CD4-positive, alpha-beta T cell treated with Interleukin-6 at 100 ng/mL for 8 hours (primary cell): ENCODE measurements at places on chromosomes 3 and 15.

GRCh38 chr3:66703501-66703900, 202.7 kb upstream of the LRIG1 start:
- no peak for DNase-seq

DNA sequence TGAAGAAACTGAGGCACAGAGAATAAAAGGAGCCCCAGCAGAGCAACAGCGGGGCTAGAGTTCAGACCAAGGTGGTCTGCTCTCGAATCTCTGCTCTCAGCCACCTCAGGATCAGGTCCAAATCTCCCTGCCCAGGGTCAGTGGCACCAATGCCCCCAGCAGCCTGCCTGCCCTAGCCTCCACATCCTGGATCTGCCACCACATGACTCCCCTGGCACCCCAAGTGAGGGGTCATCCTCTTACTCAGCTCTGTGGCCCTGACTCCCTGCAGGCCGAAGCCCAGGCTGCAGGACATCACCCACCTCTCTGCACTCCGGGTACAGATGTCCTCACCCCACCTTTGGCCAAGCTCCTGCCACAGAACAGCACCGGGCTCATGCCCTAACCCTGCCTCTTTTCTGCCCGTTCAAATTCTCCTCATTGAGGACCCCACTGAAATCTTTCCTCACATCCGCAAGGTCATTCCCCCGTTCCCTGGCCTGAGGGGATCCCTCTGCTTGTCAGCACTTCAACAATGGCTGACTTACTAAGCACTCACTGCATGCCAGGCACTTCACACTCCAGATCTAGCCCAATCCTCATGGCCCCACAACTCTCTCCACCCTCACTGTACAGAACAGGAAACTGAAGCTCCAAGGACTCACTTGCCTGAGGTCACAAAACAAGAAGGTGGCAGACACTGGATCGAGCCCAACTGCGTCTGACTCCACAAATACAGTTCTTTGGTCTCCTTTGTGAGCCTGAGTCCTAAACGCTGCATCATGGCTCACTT, 4.3 kb downstream of the PPIB start:
- DNase-seq: no peak

- DNase-seq: no peak
These were observed 7.0 kb downstream of the SCAPER start for GRCh38 chr15:76898102-76898501.

DNA sequence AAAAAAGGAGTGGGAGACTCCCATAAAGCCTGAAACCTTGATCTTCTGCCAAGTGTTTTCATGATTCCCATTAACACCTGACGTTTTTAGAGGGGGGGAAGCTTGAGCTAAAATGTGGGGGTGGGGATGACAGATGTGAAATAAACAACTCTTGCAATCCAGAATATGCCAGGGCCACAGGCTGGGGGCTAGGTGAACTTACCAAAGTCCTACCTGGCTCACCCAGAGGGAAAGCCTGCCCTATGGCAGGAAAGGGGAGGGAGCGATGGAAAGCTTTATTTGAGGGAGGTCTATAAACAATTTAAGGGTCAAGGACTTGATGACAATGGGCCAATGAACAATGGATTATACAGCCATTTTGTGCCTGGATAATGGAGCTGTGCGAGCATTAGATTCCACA, 108.3 kb downstream of the LRIG1 start:
- no peak for DNase-seq

GRCh38 chr3:188271226-188271914, 117.4 kb downstream of the LPP start:
- DNase-seq: no peak

DNA sequence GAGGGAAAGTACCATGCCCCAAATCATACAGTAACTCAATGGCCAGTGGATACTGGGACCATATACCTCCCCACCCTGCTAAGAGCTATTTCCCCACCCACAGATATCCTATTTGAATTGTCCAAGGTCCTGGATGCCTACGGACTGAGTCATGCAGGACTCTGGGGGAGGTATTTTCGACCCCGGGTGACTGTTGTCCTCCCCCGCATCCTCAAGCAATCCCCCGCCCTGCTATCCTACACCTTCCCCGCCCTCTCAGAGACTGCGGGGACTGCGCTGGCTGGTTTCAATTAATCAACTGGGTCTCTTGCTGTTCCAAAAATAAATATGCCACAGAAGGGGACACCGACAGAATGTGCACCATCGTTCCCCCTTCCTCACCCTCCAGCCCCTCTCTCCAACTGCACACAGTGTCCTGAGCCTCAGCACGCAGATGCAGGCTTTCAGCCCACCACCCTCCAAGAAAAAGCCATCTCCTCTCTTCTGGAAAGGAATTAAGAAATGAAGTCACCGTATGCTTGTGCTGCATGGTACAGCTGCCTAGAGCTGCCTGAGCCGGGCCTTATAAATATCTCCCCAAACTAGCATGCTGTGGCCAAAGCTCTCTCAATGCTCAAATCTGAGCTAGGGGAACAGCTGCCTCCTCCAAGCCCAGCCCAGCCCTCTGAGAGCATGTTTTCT, 8.1 kb downstream of the CAV3 start:
- DNase-seq: no peak

GRCh38 chr3:30747771-30748281, 141.4 kb downstream of the TGFBR2 start:
- DNase-seq: no peak

DNA sequence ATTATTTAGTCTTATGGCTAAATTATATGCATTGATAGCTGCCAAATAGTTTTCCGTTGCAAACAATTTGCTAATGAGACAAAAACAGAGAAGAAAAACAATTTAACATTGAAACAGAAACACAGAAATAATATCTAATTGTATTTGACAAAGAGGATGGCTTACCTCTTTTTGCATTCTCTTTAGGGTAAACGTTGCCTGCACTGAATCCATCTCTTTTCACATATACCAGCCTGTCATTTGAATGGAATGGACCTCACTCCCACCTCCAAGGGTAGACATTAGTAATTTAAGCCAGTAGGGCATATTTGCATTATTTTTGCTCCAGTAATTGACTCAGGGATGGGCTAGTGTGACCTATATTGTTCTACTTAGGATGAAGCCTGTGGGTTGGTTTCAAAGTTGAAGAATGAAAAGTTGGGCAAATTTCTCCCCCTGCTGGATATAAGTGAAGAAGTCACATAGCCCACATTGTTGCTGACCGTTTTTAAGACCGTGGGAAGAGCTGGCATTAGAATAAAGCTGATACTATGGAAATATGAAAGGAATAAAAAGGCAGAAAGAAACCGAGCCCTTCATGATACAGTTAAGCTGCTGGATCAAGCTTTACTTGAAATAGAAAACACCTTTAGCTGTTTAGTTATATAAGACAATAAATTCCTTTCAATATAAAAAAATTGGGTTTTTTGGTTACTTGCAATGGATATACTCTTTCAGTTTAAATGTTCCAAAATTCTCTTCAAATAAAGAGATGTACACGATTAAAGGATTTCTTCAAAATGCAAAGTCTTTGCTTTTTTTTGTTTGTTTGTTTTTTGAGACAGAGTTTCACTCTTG, 26.9 kb downstream of the PIERCE2 start:
- DNase-seq: peak; percentile 35

DNA sequence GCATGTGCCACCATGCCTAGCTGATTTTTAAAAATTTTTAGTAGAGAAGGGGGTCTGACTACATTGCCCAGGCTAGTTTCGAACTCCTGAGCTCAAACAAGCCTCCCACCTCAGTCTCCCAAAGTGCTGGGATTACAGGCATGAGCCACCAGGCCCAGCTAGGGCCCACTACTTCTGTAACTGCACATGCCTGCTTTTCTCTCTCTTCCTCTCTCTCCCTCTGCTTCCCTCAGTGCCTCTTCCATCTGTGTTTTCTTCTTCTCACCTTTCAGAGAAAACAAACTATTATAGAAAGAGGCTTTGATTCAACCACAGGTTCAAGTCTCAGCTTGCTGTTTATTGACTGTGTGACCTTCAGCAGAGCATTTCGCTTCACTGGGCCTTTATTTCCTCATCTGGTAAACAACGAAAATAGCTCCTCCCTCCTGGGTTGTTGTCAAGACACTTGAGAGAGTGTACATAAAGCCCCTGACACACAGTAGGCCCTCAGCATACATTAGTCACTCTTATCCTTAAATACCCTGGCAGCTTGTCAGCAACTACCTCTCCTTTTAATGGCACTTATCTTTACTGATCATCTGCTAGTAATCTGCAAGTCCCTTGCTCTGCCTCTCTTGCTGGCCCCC, 10.2 kb downstream of the TADA3 start:
- DNase-seq: no peak

DNA sequence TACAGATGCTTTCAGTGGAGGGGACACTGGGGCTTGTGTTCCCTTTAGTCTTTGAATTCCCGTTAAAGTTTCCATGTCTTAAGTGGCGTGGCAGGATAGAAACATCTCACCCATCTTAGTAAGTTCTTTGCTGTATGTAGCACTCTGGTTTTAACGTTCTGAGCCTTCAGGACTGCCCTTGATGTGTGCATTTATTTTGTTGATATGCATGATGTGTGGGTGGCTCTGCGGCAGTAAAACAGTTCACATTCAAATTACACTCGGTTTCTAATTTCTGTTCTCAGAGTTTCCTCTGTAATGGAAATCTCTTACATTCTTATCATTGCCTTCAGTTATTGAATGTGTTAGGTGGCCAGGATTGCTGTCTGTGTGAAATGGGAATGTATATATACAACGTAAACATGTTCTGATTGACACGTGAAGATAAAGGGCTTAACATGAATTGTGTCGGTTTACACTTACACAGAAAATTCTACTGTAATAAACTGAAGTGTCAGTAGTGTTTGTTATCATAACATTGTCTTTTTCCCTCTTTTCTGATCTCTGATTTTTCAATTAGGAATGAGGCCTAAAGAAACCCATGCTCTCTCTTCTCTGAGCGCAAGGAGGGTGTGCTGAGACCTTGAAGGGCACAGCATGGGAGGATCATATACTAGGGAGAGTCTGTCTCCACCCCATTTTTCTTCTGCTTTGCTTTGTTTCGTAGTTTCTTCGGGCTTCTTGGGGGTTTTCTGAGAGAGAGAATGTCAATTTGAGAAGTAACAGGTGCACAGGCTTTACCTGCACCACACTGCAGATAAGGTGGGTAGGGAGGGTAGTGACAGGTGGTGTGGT, 51.5 kb downstream of the IGF1R start:
- no peak for DNase-seq

- DNase-seq: peak; percentile 50
These were observed 70.3 kb downstream of the CCNL1 start for GRCh38 chr3:157089455-157090221.

DNA sequence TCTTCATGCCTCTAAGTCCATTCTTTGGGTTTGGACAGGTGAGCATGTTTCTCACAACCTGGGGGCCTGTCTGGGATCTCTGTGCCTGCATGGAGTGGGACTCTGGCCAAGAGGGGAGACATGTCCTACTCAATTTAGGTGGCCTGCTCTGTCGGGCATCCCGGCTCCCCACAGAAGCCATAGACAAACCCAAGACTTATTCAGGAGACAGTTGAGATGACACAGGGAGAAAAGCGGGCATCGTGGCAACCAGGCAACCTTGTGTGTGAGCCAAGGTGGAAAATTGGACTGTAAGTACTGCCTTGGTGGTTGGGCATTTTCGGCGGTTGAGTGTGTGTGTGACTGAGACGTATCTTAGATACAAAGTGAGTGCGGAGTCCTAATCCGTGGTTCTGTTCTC, 40.5 kb downstream of the PPCDC start:
- no peak for DNase-seq

GRCh38 chr3:188631291-188632010, 477.5 kb downstream of the LPP start:
- DNase-seq: no peak

GRCh38 chr15:48811325-48811958, 573 bp upstream of the CEP152 start:
- no peak for DNase-seq

- DNase-seq: no peak
These were observed 61.4 kb downstream of the CHRNA7 start for GRCh38 chr15:32091505-32092380.

DNA sequence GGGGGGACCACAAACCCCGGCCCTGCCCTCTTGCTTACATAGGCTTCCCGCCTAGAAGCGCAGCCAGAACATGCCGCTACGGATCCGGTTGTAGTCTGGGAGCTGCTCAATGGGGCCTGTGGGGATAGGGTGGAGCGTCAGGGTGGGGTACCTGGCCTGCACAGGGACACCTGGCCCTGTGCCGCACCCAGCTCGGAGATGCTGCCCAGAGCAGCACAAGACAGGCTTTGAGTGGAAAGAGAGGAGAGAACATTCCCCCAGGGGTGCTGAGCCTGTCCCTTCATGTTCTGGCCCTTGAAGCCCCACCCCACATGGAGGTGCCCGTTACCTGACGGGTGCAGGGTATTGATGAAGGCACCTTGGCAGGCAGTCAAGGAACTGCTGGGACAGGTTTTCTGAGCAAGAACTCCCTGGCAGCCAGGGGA, 4.0 kb upstream of the COL7A1 start:
- DNase-seq: no peak

GRCh38 chr15:92394309-92395097, 822 bp downstream of the ST8SIA2 start:
- no peak for DNase-seq

GRCh38 chr15:60215225-60215963, 182.4 kb downstream of the ANXA2 start:
- no peak for DNase-seq

GRCh38 chr3:46480491-46481195, 15.9 kb upstream of the LTF start:
- DNase-seq: no peak

GRCh38 chr3:113287111-113287802, 75.9 kb downstream of the BOC start:
- no peak for DNase-seq

GRCh38 chr15:63544258-63545026, 40.0 kb downstream of the USP3 start:
- DNase-seq: no peak

GRCh38 chr3:81760215-81760614, 1.2 kb downstream of the GBE1 start:
- DNase-seq: no peak
